ENCODE measurements at places on chromosomes 16 and 17.

DNA sequence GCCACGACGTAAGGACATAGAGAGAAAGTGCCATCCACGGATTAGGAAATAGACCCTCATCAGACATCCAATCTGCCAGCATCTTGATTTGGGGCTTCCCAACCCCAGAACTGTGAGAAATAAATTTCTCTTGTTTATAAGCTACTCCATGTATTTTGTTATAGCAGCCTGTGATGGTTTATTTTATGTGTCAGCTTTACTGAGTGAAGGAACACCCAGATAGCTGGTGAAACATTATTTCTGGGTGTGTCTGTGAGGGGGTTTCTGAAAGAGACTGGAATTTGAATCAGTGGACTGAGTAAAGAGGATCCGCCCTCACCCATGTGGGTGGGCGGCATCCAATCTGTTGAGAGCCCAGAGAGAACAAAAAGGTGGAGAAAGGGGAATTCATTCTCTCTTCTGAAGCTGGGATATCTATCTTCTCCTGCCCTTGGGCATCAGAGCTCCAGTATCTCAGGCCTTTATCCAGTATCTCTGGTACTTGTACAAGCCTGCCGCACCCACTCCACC lies 131.5 kb upstream of the ANKFN1 start:
- no peak for DNase-seq

DNA sequence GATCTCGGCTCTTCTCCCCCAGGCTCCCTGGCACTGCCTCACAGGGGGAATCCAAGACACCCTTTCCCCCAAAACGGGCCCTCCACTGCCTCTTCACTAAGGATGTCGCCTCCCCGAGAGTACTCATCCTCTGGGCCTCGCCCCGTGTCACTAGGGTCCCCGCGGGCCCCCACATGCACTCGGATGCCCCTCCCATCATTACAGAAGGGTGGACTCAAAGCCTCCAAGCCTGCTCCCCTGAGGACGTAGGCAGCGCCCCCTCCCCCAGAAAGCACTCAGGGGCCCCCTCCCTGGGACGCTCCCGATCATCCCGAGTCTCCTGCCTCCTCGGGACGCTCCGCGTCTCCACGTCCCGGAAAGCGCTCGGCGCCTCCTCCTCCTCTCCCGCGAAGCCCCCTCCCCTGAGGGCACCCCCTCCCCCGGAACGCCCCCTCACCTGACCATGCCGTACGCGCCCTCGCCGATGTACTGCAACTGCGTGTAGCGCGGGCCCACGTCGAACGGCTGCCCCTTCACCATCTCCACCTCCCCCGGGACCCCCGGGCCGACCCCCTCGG lies 338 bp downstream of the MAPK3 start:
- no peak for DNase-seq

DNA sequence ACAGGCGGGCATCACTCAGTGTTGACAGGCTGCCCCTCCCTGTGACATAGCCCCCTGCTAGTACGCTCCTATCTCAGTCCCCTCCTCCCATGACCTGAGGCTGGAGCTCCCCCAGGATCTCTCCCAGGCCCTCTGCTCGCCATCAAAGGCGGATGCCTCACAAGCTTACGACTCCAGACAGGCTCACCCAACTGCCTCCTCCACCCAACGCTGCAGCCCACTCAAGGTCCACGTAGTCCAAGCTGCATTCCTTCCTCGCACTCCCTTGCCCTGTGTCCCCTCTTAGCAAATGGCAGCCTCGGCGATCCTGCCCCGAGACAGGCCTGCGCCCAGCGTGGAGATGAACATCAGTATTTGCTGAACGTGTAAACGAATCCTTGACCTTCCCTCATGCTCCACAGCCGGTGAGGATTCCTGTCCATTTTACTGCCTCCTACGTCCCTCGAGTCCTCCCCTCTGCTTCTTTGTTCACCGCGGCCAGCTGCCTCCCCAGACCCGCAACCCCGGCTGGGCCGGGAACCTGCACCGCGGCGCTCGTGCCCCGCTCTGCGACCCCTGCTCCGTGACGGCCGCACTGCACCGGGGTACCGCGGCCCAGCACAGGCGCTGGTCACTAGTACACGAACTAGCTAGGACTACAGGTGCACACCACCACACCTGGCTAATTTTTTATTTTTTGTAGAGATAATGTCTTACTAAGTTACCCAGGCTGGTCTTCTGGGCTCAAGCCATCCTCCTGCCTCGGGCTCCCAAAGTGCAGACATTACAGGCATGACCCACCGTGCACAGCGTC lies 838 bp upstream of the TMEM97 start:
- DNase-seq: peak; percentile 34

DNA sequence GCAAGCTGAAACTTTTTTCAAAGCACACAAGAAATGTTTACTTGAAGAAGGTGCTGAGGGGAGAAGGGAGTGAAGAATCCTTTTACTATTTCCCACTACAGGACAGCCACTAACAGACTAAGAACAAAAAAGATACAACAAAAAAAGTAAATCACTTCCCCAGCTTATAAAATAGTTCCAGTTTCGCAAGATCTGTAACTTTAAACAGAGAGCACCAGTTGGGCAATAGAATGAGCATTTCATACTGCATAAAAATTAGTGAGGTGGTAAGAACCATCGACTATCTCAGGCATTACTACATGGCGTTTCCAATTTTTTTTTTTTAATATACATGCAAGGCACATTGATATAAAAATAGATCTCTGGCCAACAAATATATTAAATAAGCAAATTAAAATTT lies 11.1 kb downstream of the CRYBA1 start:
- no peak for DNase-seq

DNA sequence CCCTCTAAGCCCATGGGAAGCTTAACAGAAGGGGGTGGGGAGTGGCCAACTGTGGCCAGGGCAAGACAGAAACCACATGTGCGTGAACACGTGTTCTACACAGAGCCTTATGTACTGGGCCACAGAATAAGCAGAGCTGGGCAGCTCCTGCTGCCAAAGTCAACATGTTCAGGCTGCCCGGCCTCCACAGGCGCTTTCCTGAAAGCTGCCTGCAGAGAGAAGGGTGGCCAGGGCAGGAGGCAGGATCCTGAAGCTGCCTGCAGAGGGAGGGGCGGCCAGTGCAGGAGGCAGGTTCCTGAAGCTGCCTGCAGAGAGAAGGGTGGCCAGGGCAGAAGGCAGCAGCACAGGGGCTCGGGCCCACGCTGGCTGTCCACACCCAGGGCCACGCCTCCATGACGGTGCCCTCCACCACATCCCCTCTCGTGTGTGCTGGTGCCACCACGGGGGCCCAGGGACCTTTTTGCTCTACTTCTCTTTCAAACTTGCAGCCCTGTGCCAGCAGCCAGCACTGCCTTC lies 79.5 kb downstream of the ANKRD11 start:
- DNase-seq: peak; percentile 88

DNA sequence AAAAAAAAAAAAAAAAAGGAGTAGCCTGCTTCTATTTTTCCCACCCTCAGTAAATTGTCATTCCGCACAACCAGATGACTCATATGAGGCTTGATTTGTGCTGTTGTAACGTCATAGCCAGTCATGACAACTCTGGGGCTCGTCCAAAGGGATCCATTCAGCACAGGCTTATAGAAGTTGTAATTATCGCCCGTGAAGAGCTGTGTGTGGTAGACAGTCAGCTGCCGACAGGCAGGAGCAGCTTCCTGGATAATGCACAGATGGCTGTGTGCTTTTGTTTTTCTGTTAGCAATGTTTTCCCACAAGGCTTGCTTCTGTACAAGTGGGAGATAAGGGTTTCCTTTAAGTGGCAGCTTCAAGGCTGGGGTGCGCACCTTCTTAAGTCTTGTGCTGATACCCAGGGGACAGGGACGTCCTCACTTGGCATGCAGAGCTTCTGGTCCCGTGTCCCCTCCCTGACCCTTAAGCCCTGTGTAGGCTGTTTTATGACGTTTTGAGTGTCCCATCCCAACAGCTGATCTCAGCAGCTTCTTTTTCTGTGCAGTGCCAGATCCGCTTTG lies 26.0 kb downstream of the SNX29 start:
- no peak for DNase-seq

GRCh38 chr17:39852239-39852638 lies 11.9 kb downstream of the IKZF3 start:
- no peak for DNase-seq

GRCh38 chr16:56964243-56965148 lies 2.7 kb downstream of the CETP start:
- DNase-seq: peak; percentile 90

DNA sequence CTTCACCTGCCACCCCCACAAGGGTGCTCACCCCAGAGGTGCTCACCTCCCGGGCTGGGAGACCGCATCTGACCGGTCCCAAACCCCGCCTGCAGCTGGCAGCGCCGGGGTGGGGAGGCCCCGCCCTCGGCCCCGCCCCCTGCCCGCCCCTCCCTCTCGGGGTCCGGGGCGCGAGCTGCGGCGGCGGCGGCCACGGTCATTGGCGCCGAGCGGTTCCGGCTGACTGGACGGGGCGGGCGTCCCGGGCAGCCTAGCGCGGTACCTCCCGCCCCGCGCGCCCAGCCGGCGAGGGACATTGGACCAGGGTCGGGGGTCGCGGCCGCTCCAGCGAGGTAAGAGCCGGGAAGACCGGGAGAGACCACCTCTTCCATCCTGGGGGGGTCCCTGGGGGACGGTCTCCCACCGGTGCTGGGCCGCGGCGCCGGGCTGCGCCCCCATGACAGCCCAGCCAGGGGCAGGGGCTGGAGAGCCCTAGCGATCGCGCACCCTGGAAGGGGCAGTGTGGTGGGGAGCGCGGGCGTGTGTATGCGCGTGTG lies at the start of gene CACNG5:
Gene CACNG5, plus strand, starts transcription at position 199 of the 536 bp plus-strand sequence. CDS start 42,216 bp downstream, outside the sequence.
- DNase-seq: no peak

- DNase-seq: no peak
Measured at GRCh38 chr16:74052016-74052415, 244.6 kb upstream of the PSMD7 start.

- DNase-seq: no peak
Measured at GRCh38 chr16:50467559-50467942, 80.6 kb upstream of the NKD1 start.

DNA sequence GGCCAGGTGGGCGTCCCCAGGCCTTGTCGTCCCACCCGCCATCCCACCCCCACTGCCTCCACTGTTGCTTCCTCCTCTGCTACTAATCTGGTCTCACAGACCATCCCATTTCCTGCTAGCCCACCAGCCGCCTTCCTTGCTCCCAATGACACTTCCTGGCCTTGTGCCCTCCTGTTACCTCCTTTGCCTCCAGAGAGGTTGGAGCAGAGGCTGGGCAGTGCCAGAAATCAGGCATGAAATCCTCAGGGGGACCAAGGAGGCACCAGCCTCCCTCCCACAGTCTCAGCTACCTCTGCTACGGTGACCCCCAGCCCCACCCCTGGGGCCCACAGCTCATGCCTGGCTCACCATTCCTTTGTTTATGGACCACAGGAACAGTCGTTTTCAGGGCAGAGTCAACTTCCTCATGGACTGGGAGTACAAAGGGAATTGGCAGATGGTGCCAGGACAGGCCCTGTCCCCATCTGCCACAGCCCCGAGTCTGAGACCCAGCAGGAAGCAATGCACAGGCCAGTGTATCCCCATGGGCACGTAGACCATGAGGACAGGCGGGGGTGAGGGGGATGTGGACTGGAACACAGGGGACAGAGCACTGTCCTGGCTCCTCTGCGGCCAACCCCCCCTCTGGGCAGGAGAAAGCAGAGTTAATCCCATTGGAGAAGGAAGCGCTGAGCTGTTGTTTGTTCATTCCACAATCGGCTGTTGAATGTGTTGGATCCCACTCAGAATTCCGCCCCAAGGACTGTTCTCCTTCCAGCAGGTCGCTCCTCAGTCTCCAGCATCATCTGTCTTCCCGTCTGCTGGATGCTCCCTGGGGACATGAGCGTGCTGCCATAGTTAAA lies 2.2 kb upstream of the CDH5 start:
- peak; percentile 17 for DNase-seq

DNA sequence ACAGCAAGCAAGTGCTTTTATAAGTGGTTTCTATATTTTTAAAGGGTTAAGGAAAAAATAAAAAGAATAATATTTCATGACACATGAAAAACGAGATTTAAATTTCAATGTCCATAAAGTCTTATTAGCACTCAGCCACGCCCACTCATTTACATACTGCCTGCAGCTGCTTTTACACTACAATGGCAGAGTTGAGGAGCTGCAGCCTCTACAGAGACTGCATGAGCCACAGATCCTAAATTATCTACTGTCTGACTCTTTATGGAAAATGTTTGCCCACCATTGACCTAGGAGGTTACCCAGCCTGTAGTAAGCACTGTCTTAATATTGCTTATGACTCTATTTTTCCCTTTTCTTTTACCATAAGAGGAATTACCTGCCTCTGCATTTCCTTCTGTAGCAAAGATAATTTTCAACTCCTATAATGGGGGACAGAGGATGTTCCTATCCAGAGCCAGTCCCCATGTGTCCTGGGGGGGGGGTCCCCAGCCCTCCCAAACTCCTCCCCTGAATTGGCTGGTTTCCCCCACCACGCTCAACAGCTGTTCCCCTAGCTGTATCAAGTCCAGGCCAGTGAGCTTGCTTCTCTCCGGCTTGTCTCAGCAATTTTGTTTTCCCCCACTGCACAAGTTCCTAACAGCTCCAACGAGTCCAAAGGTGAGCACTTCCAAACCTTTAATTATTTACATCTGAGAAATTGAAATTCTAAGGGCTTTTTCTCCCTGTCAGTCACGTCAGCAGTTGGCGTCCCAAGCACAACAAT lies 139.4 kb upstream of the ERCC4 start:
- no peak for DNase-seq

- peak; percentile 75 for DNase-seq
Measured at GRCh38 chr16:65312071-65312470, 190.2 kb upstream of the CDH11 start.

DNA sequence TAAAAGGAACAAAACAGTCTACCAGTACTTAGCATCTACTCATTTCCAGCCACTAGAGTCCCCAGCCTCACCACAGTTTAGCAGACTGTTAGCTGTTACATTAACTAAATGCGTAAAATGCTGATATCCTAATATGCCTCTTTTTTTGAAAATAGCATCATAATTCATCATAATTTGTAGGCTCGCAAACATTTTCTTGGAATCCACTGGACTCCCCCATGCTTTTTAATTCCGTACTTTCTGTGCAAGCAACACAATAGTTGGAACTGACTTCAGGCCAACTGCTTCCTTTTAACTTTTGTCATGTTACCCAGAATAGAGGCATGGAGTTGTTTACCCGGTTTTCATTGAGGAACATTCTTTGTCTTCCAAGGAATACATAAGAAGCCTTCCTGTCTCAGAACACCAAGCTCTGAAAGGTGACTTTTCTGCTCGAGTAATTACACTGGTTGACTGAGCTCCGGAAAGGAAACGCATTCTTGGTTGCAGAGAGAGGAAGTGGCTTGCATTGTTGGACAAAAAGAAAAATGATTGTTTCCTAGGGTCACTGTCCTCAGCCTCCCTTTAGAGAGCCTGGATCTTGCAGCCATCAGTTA lies 30.9 kb upstream of the SEC14L1 start:
- peak; percentile 46 for DNase-seq

Measured in foreskin fibroblast (primary cell).